Fibroblast of skin of right biceps (primary cell): ENCODE measurements at places on chromosomes 6 and 20.

GRCh38 chr6:56745081-56745480 lies 102.4 kb upstream of the DST start:
- no peak for DNase-seq

DNA sequence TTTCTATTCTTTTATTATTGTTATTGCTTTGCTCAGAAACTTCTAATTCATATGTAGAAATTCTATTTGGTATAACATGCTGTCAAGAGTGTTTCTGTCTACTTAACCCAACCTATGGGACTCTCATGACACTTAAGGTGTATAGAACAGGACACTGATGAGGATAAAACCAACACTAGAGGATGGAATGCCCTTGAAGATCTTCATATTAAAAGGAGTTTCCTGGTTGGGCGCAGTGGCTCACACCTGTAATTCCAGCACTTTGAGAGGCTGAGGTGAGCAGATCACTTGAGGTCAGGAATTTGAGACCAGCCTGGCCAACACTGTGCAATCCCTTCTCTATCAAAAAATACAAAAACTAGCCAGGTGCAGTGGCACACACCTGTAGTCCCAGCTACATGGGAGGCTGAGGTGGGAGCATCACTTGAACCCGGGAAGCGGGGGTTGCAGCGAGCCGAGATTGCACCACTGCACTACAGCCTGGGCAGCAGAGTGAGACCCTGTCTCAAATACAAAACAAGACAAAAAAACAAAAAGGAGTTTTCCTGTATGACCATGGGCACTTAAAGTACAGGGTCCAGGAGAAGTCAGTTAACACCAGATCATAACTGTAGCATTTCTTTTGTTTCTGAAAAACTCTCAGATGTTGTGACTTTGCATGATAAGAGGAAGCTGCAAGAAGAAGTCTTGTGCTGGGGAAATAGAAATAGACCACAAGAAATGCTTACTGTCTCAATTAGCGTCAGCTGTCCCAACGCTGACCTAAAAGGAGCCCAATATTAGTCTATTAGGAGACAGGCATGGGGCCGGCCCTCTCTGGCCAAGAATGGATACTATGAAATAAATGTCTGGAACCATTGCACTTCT lies 38.9 kb upstream of the CD2AP start:
- no peak for DNase-seq

GRCh38 chr6:33207552-33208090 lies 679 bp upstream of the RING1 start:
- peak; percentile 57 for DNase-seq

DNA sequence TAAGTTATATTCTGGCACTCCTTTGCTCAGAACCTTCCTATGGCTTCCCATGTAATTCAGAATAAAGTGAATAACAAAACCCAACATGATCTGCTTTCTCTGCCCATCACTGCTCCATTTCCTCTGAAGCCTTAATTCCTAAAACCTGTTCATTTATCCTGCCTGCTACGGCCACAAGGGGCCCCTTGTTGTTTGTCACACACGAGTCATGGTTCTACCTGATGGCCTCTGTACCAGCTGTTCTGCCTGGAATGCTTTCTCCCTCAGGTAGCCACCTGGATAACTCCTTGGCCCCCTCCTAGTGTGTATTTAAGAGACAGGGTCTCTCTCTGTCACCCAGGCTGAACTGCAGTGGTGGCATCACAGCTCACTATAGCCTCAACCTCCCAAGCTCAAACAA lies 26.8 kb downstream of the ERGIC3 start:
- no peak for DNase-seq

GRCh38 chr6:85675030-85675819 lies 32.5 kb upstream of the SYNCRIP start:
- peak; percentile 65 for DNase-seq

GRCh38 chr6:36586606-36587005 lies 7.6 kb upstream of the SRSF3 start:
- no peak for DNase-seq

DNA sequence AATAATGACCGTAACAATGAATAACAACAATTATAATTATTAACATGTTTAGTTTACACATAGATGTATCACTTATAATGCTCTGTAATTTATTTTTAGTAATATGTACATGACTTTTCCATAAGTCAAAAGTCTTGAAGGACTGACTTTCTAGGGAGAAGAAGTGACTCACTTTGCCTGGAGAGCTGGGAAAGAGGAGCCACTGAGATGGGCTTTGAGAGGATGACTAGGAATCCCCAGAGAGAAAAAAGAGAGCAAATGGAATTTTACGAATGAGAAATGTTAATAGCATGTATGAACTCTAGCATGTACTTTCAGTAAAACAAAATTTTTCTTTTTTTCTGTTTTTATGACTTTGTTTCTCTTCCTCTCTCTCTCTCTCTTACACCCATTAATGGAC lies 67.8 kb upstream of the RALY start:
- DNase-seq: peak; percentile 87

- peak; percentile 39 for DNase-seq
Measured at GRCh38 chr6:6005051-6006005, 1.4 kb downstream of the NRN1 start.

- peak; percentile 67 for DNase-seq
Measured at GRCh38 chr6:166582258-166582657, 4.2 kb downstream of the RAMACL start.

DNA sequence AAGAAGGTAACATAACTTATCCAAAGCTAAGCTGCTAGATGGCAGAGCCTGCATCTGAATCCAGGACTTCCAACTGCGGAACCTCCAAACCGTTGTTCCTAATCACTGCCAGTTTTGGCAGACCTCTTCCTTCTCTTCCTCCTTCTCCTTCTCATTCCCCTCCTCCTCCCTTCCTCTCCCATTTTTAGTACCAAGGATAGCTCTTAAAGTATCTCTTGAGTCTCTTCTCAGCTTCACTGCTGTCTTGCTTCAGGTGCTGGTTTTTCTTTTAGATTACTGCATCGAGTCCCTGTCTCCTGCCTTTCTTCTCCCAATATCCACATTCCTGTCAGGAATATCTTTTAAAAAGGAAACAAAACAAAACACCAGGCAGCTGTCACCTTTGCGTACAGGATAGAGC lies 77.1 kb downstream of the CDYL start:
- no peak for DNase-seq

DNA sequence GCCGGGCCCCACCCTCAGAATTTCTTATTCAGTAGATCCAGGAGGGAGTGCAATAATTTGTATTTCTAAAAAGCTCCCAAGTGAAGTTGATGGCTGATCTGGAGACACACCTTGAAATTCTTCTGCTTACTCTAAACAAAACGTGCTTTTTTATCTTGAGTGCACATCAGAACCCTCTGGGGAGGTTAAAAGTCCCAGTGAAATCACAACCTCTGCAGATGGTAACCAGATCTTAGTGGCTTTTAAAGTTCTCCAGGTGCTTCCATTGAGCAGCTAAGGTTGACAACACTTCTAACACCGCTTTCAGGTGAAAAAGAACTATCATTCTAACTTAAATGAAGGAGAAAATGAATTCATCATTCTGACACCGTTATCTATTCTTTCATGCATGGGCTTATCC lies 45.6 kb upstream of the ESR1 start:
- DNase-seq: no peak

- no peak for DNase-seq
Measured at GRCh38 chr20:10453241-10453640, 18.1 kb downstream of the SLX4IP start.

GRCh38 chr6:149503276-149503675 lies 18.5 kb upstream of the ZC3H12D start:
- no peak for DNase-seq
